ENCODE measurements at places on chromosomes 12 and 14. TPM values are rescaled to one million over a fixed set of nuclear protein-coding genes. Genes with fewer than 3 reads are reported as not detected.

HHIPL1 gene
- 0.26 TPM for total RNA-seq

COX8C gene
- not detected for total RNA-seq

AQP5 gene
- total RNA-seq, result not detected

HPD gene
- not detected for total RNA-seq

TNS2 gene
- total RNA-seq, result 22.6 TPM

C12orf54 gene
- 0.41 TPM for total RNA-seq

AGAP2 gene
- 2.2 TPM for total RNA-seq

GLS2 gene
- 1.2 TPM for total RNA-seq

ENDOU gene
- 0.31 TPM for total RNA-seq

DPPA3 gene
- not detected for total RNA-seq

MYF5 gene
- total RNA-seq, result not detected

MANSC1 gene
- total RNA-seq, result 34.3 TPM

STYK1 gene
- total RNA-seq, result 37.6 TPM

HOXC10 gene
- total RNA-seq, result not detected

ERP27 gene
- 4.1 TPM for total RNA-seq

CLEC9A gene
- not detected for total RNA-seq

SIRT4 gene
- 3.9 TPM for total RNA-seq

MYH6 gene
- not detected for total RNA-seq

OR5AU1 gene
- not detected for total RNA-seq

SLC39A5 gene
- total RNA-seq, result 88.4 TPM

LRRK2 gene
- total RNA-seq, result 15.7 TPM

KCNMB4 gene
- 0.52 TPM for total RNA-seq

KLRD1 gene
- 2.3 TPM for total RNA-seq

SELPLG gene
- total RNA-seq, result 3.3 TPM

SPIC gene
- total RNA-seq, result not detected

PCED1B gene
- 2.2 TPM for total RNA-seq

PTPN6 gene
- total RNA-seq, result 37.4 TPM

KCNJ8 gene
- 15.3 TPM for total RNA-seq

TSPAN9 gene
- 8.5 TPM for total RNA-seq

NEDD1 gene
- total RNA-seq, result 12.0 TPM

SIX1 gene
- 0.16 TPM for total RNA-seq

SERPINA9 gene
- not detected for total RNA-seq

P2RX7 gene
- total RNA-seq, result 10.9 TPM

MYO1A gene
- total RNA-seq, result 444 TPM

RNASE9 gene
- total RNA-seq, result not detected

C12orf50 gene
- total RNA-seq, result not detected

PAPLN gene
- 4.9 TPM for total RNA-seq

COL2A1 gene
- 0.19 TPM for total RNA-seq

PRKAB1 gene
- 127 TPM for total RNA-seq

PZP gene
- total RNA-seq, result 0.07 TPM

GALNT8 gene
- total RNA-seq, result 18.9 TPM

RGS6 gene
- total RNA-seq, result 2.5 TPM

OLR1 gene
- not detected for total RNA-seq

C12orf56 gene
- total RNA-seq, result not detected

TAS2R30 gene
- total RNA-seq, result 5.9 TPM

CACNB3 gene
- total RNA-seq, result 31.8 TPM

LALBA gene
- total RNA-seq, result not detected

BBOF1 gene
- 6.8 TPM for total RNA-seq

DHH gene
- total RNA-seq, result 0.26 TPM

PLA2G1B gene
- total RNA-seq, result not detected

AJUBA gene
- total RNA-seq, result 1.5 TPM

PTPRR gene
- 16.6 TPM for total RNA-seq

OTX2 gene
- total RNA-seq, result not detected

KRT71 gene
- not detected for total RNA-seq

All from mucosa of descending colon (tissue), 3 donors.